ENCODE measurements at places on chromosomes 16 and 17.

GRCh38 chr17:71011391-71011790, 842.1 kb downstream of the KCNJ2 start:
- no peaks in the 10 kb centered on the region for H3K36me3 ChIP-seq
- no peak overlapping the region for H3K27ac ChIP-seq
- no peaks in the 10 kb centered on the region for H3K27me3 ChIP-seq
- H3K4me3 ChIP-seq: no peak overlapping the region

DNA sequence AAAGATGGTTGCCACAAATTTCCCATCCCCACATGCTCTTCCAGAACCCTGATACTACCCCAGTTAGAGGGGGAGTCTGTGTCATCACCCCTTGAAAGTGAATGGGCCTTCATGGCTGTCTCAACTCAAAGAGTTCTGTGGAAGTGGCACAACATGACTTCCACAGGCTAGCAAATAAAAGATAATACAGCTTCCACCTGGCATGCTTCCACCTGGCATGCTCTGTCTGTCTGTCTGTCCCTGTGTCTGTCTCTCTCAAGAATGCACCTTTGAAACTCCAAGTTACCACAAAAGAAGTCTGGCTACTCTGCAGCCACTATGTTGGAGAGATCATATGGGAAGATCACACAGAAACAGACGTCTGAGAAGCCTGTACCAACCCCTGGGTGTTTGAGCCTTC, 35.0 kb downstream of the CFDP1 start:
- no peak overlapping the region for H3K4me3 ChIP-seq
- ATAC-seq: no peak
- H3K4me1 ChIP-seq: peaks cover 27% of the 10 kb centered on the region
- peaks cover 19% of the 10 kb centered on the region for H3K36me3 ChIP-seq

- no peak overlapping the region for H3K27ac ChIP-seq
- H3K4me1 ChIP-seq: no peaks in the 10 kb centered on the region
- H3K36me3 ChIP-seq: no peaks in the 10 kb centered on the region
- no peak for ATAC-seq
- H3K4me3 ChIP-seq: no peak overlapping the region
Measured at GRCh38 chr16:48113471-48113870, 42.3 kb downstream of the ABCC12 start.

DNA sequence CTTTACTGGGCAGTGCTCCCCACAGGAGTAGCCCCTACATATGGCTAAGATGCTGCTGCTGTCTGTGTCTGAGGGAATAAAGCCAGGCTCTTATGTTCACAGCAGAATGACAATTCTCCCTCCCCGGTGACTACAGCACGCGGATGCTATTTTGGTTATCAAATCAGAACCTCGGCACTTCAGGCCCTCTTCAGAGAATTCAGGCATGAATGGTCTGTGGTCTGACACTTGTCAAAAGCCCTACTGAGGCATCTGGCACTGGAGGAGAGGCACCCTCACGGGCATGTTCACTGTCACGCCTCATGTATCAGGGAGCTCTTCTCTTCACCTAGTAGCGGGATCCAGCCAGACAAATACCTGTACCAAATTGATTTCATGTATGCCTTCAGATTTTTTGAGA, 30.4 kb downstream of the KIAA0513 start:
- no peak for ATAC-seq
- no peak overlapping the region for H3K4me3 ChIP-seq
- no peak overlapping the region for H3K27ac ChIP-seq
- peaks cover 10% of the 10 kb centered on the region for H3K4me1 ChIP-seq

DNA sequence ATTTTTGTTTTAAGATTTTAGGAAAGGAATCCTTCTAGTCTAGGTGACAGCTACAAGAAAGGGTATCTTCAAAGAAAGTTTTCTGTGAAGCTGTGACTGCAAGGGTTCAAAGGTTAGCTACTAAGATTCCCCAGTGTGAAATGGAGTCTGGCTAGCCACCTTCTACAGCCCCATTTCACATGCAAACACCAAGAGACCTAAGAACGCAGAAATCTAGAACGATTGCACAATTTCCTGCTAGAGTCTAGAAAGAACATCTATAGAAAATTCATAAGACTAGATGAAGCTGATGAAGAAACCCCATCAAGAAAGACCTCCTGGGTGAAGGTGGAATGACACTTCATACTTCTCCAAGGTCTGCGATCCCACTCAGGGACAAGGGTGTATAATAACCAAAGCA, 77.1 kb downstream of the STX8 start:
- H3K36me3 ChIP-seq: peaks cover 16% of the 10 kb centered on the region
- H3K4me1 ChIP-seq: no peaks in the 10 kb centered on the region
- H3K27me3 ChIP-seq: no peaks in the 10 kb centered on the region
- no peak overlapping the region for H3K27ac ChIP-seq
- H3K4me3 ChIP-seq: no peak overlapping the region

DNA sequence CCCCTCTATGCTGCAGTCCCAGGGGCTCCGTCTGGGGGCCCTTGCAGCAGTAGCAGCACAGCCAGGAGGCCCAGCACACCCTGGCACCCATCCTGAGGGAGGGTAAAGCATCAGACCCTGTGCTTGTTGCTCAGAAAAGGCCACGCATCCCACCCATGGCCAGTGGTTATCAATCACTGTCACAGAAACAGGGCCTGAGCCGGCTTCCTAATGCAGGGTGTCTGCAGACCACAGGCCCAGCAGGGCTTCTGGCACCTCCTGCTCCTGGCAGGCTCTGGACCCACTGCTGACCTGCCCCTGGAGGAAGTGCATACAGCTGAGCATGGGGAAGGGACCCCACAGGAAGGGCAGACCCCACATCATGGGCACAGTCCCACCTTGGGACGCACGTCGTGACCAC, 26.9 kb upstream of the CDH15 start:
- no peaks in the 10 kb centered on the region for H3K4me1 ChIP-seq
- H3K4me3 ChIP-seq: no peak overlapping the region

GRCh38 chr16:228852-229730, at the start of gene LUC7L:
TSS of gene LUC7L (minus strand) at chr16:229449. CDS start at chr16:229339, 110 bp downstream.
- H3K36me3 ChIP-seq: peaks cover 37% of the 10 kb centered on the region
- H3K4me3 ChIP-seq: peak within 1 kb of the TSS; percentile 84
- ATAC-seq: peak; percentile 95
- peak within 1 kb of the TSS; percentile 98 for H3K27ac ChIP-seq
- H3K4me1 ChIP-seq: no peaks in the 10 kb centered on the region

- peak overlapping the region; percentile 83 for H3K27ac ChIP-seq
- ATAC-seq: peak; percentile 13
- peak overlapping the region; percentile 64 for H3K4me3 ChIP-seq
- H3K27me3 ChIP-seq: peaks cover 57% of the 10 kb centered on the region
Measured at GRCh38 chr17:44557651-44558285, 484 bp downstream of the FZD2 start.

GRCh38 chr16:71672125-71672524, 46.1 kb downstream of the MARVELD3 start:
- ATAC-seq: no peak
- H3K4me3 ChIP-seq: no peak overlapping the region
- no peaks in the 10 kb centered on the region for H3K4me1 ChIP-seq
- H3K36me3 ChIP-seq: peaks cover 95% of the 10 kb centered on the region
- no peaks in the 10 kb centered on the region for H3K27me3 ChIP-seq
- H3K27ac ChIP-seq: no peak overlapping the region

DNA sequence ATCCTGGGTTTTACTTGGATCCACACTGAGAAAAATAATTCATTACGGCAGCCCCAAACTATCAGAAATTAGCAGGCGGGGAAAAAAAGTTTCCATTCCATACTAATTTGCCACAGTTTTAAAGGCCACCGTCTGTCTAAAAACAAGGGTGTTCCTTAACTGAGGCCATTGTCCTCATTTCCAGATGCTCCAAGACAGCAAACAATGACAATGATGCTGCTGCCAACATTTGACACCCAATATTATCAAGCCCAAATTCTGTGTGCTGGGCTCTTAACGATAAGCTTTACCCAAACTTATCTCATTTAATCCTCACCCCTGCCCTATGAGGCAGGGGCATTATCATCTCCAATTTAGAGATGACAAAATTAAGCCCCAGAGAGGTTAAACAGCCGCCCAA, 26.3 kb downstream of the CUEDC1 start:
- ATAC-seq: no peak
- no peak overlapping the region for H3K4me3 ChIP-seq
- H3K36me3 ChIP-seq: no peaks in the 10 kb centered on the region
- peak overlapping the region; percentile 100 for H3K27ac ChIP-seq

DNA sequence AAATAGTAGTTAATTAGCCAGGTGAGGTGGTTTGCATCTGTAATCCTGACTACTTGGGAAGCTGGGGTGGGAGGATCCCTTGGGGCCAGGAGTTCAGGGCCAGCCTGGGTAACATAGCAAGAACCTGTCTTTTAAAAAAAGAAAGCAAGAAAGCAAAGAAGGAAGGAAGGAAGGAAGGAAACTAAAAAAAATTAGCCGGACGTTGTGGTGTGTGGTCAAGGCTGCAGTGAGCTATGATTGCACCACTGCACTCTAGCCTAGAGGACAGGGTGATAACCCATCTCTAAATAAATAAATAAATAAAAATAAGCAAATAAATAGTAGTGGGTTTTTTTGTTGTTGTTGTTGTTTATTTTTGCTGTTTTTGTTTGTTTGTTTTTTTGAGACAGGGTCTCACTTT, 39.3 kb upstream of the MAP2K6 start:
- no peak overlapping the region for H3K27ac ChIP-seq
- H3K36me3 ChIP-seq: no peaks in the 10 kb centered on the region
- no peaks in the 10 kb centered on the region for H3K4me1 ChIP-seq
- no peak overlapping the region for H3K4me3 ChIP-seq
- ATAC-seq: no peak

GRCh38 chr17:73305845-73306836, 5.7 kb downstream of the CDC42EP4 start:
- H3K36me3 ChIP-seq: no peaks in the 10 kb centered on the region
- H3K27ac ChIP-seq: peak overlapping the region; percentile 99
- peak overlapping the region; percentile 46 for H3K4me3 ChIP-seq
- peaks cover 58% of the 10 kb centered on the region for H3K4me1 ChIP-seq

GRCh38 chr17:49546546-49547535, 28.8 kb upstream of the NXPH3 start:
- H3K27ac ChIP-seq: no peak overlapping the region
- H3K4me1 ChIP-seq: no peaks in the 10 kb centered on the region
- ATAC-seq: no peak
- no peaks in the 10 kb centered on the region for H3K36me3 ChIP-seq
- no peak overlapping the region for H3K4me3 ChIP-seq

- no peak for ATAC-seq
- H3K27me3 ChIP-seq: no peaks in the 10 kb centered on the region
- H3K4me1 ChIP-seq: peaks cover 1% of the 10 kb centered on the region
- H3K36me3 ChIP-seq: peaks cover 100% of the 10 kb centered on the region
Measured at GRCh38 chr16:25135254-25135878, 23.8 kb downstream of the LCMT1 start.

DNA sequence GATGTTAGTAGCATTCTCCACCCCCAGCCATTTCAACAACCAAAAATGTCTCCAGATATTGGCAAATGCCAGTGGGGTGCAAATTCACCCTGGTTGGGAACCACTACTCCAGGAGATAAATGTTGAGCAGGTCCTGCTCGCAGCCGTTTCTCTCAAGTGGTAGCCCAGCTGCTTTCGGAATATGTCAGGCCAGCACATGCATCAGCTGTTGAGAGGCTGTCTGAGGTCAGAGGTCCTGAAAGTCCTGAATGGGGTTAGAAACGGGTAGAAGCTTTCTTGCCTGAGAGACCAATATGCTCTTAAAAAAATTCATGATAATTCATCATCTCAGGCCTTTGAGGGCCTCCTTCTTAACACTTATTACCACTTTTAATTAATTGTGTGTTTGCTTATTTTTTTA, 31.0 kb downstream of the TEKT5 start:
- H3K36me3 ChIP-seq: no peaks in the 10 kb centered on the region
- H3K27me3 ChIP-seq: peaks cover 4% of the 10 kb centered on the region
- no peaks in the 10 kb centered on the region for H3K4me1 ChIP-seq
- H3K27ac ChIP-seq: no peak overlapping the region
- no peak overlapping the region for H3K4me3 ChIP-seq

DNA sequence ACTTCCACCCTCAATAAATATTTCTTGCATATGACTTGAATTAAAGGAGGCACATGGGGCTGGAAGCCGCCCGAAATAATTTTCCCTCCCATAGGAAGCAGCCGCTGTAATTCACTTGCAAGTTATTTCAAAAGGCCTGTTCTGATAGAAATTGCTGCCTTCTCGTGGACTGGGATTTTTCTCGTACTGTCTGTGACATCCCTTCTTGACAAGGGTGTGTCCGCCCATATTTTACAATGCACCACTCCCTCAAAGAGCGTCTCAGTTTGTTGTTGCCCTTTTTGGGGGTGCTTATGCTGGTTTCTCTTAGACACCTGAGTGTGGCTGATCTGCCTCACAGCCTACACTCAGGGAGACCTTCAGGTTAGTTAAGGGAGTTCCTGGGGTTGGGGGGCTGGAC, 160.0 kb downstream of the MSI2 start:
- no peaks in the 10 kb centered on the region for H3K27me3 ChIP-seq
- H3K4me1 ChIP-seq: no peaks in the 10 kb centered on the region
- no peak for ATAC-seq
- no peak overlapping the region for H3K4me3 ChIP-seq
- no peaks in the 10 kb centered on the region for H3K36me3 ChIP-seq

GRCh38 chr16:62676306-62676705, 640.1 kb upstream of the CDH8 start:
- H3K27me3 ChIP-seq: no peaks in the 10 kb centered on the region
- no peak overlapping the region for H3K27ac ChIP-seq
- H3K4me1 ChIP-seq: no peaks in the 10 kb centered on the region
- ATAC-seq: no peak

DNA sequence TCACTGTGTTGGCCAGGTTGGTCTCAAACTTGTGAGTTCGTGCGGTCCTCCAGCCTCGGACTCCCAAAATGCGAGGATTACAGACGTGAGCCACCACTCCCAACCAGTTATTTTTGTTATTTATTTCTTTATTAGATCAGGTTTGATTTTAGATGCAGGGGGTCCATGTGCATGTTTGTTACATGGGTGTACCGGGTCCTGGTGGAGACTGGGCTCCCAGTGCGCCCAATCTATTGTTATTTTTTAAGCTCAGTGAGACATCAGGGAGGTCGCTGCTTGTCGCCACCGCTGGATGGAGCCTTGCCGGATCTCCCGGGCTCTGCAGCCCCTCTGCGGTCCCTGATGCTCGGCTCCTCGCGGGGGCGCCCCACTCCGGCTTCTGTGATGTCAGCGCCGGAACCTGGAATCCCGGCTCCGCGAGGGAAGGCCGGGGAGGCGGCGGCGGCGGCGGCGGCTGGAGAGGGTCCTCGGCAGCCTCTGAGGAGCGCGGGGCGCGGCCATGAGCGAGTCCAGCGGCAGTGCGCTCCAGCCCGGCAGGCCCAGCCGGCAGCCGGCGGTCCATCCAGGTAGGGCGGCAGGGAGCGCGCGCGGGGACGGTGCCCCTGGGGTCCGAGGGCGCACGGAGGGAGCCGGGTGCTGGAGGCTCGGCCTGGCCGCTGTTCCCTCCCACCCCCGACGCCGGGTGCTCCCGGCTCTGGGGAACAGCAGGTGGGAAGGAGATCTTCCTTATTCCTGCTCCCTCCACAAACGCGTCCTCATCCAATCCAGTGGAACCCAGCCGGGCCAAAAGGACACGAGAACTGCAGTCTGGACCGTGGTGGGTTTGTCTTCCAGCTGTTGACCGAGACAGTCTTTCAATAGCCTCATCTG, at the start of gene TMC7:
Gene TMC7, plus strand, starts transcription at position 370 of the 870 bp plus-strand sequence. Its CDS starts 130 bp downstream, at position 500.
- H3K4me3 ChIP-seq: peak within 1 kb of the TSS; percentile 63
- no peaks in the 10 kb centered on the region for H3K36me3 ChIP-seq
- peak; percentile 86 for ATAC-seq
- no peak within 1 kb of the TSS for H3K27ac ChIP-seq
- H3K4me1 ChIP-seq: no peaks in the 10 kb centered on the region
- H3K27me3 ChIP-seq: peaks cover 25% of the 10 kb centered on the region
